ENCODE measurements at places on chromosomes 11 and 22.
A peak's percentile ranks its signal among the peaks of the same experiment; 100 is the strongest.

GRCh38 chr11:620935-621814, 3.6 kb downstream of the CDHR5 start:
- DNase-seq: no peak

DNA sequence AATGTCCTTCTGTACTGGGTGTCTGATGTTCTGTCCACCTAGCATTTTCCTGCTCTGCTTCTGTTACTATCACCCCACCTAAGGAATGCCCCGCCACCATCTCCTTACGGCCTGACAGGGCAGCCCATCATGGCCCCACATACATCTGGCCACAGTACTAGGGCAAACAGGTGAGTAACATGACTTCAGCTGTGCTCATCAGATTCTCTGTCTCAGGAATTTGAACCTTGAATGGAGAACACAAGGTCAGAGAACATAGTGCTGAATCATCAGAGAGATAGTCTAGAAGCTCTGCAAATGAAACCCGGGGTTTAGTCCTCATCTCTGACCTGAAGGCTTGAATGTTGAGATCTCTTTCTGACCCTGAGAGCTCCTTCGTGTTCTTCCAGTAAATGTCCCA, 32.4 kb downstream of the ZC3H12C start:
- no peak for DNase-seq

DNA sequence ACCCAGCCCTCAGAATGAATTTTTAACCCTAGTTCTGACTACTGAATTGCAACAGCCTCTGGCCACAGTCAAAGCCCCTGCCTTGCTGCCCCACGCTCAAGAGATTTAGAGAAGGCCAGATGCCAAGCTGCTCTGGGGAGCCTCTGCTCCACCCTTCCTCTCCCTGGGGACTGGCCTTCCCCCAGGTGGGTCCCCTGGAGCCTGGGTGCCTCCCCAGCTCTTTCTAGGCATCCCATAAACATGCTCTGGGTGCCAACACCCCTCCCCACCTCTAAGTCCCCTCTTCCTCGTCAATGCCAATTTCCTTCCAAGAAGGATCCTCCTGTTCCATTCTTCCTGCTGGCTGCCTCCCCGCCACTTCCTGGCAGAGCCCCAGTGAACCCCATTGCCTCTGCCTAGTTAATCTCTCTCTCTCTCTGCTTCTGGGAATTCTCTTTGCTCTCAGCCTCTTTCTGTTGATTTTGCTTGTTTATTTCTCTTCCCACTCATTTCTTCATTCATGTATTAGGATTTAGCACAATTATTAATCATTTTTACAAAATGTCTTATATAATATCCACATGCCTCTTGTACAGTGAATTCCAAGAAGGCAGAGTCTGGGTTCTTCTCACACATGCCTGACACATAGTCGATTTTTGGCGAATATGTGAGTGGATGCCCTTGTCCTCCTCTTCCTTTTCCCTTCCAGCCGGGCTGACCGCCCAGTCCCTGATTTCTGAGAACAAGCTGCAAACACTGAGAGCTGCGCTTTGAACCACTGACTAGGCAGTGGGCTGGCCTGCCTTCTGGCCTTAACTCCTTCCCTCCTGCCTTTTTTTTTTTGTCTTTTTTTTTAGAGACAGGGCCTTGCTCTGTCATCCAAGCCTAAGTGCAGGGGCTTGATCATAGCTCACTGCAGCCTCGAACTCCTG, 17.5 kb downstream of the UQCR10 start:
- no peak for DNase-seq

DNA sequence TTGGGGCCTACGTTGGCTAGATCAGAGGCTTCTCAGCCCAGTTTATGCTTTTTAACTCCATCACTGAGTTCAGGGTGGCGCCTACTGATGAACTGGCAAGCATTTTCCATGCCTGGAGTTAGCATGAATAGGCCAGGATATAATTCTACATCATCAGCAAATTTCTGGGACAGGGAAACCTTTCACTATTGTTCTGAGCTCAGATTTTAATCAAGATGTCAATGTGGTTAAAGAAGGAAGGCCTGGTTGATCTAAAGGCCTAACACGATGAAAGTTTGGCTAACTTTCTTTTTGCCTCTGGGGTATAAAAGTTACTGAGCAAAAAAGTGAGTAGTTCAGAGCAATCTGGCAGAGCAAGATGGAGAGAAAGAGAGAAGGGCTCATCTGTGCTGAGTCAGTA, 21.7 kb upstream of the IFITM3 start:
- DNase-seq: no peak

DNA sequence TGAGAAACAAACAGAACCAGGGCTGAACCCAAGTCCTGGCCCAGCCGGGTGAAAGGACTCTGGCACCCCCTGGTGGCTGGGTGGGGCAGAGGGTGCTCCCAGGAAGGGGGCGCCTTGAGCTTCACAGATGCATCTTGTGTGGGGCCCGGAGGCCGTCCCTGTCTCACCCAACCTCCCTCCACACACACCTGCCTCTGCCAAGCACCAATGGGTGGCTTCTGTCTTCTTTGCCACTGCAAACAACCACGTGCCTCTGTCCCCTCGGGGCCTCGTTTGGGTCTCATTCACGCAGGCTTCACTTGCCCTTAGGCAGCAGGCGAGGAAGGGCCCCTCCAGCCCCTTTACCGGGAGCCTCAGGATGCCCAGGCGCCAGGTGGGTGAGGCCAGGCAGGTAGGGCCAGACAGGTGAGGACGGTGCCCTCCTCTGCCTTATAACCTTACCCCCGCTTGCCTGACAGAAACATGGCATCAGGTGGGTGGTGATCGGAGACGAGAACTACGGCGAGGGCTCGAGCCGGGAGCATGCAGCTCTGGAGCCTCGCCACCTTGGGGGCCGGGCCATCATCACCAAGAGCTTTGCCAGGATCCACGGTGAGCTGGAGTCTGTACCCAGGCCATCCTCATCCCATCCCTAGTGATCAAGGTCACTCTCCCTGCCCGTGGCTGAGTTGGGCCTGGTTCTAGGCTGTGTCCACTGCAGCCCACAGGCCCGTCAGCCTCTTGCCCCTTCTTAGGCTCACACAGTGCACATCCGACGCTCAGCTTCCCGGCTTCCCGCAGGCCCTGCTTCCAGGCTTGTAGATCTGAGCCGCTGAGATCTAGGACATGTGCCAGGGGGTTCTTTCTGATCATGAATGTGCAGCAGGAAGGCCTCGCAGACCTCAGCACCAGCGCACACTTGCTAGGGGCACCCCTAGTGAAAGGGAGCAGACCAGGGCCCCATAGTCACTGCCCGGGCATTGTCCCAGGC, 17.2 kb downstream of the POLR3H start:
- DNase-seq: peak; percentile 43

DNA sequence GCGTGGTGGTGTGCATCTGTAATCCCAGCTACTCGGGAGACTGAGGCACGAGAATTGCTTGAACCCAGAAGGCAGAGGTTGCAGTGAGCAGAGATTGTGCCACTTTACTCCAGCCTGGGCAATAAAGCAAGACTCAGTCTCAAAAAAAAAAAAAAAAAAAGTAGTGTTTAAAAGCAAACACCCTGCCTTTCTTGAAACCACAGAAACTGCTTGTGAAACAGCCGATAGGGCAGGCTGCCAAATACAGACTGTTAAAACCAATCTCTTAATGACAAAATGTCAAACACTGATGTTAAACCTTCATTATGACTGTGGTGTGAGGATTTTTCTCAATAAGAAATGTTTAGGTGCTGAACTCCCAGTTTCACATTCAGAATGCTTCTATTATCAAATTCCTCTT, 27.3 kb downstream of the MARK2 start:
- DNase-seq: peak; percentile 63

GRCh38 chr11:68274306-68274705, 2.5 kb upstream of the C11orf24 start:
- no peak for DNase-seq

DNA sequence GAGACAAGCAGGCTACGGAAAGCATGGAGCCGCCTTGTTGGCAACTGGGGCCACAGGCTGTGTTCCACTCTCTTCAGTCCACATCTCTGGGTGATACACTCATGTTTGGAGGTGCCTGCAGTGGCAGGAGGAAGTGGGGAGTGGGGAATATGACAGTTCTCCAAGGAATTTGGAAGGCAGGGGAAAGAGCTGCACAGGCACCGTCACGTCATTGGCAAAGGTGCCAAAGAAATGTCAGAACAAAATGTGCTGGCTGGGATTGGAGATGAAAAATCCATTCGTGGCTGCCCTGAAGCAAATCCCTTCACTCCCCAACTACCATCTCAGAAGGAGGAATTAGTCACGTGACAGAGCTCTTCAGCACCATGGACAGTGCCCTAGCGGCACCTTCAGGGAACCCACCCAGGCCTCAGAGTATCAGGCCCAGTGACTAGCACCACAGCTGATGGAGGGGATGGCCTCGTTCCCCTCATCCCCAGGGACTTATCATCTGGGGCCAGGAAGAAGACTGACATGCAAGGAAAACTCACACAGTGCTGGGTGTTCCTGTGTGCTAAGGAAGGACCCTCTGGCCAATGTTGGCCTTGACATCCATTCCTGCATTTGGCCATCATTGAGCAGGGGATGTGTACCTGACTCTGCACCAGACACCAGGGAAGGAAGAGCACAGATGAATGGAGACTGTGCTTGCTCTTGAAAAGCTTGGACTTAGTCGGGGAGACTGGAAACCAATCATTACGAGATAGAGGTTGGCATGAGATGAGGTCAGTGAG, 48.5 kb upstream of the PRDM11 start:
- no peak for DNase-seq

GRCh38 chr22:25878933-25879332, 136.9 kb downstream of the MYO18B start:
- DNase-seq: no peak

GRCh38 chr11:62817129-62817528, 11.9 kb upstream of the NXF1 start:
- no peak for DNase-seq

DNA sequence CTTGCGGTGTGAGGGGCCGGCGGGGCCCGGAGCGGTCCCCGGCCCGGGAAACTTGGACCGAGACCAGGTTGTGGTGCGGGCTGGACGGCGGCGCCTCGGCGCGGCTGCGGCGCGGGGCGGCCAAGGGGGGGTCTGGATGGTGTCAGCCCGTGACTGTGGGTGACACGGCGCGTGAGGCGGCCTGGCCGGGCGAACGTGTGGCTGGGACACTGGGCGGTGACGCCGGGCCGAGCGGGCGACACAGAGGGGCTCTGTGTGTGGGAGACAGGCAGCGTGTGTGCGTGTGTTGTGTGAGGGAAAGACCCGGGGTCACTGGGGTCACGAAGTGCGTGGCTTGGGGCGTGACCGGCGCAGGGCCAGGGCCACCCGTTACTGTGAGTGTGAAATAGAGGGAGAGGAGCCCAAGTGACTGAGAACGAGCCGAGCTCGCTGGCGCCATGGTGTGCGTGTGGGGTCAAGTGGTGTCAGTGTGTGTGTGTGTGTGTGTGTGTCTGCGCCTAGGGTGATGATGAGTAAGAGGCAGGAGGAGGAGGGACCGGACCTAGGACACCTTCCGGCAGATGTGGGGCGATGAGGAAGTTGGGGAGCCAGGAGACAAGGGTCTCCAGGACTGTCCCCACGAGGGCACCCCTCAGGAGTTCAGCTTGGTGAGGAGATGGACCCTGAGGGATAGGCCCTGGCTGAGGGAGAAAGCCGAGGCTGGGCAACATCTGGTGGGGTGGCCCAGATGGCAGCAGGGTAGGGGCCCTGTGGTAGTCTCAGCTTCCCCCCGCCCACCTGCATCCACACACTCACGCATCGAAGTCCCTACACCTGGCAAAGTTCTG, 817 bp downstream of the RELT start:
- DNase-seq: peak; percentile 89

DNA sequence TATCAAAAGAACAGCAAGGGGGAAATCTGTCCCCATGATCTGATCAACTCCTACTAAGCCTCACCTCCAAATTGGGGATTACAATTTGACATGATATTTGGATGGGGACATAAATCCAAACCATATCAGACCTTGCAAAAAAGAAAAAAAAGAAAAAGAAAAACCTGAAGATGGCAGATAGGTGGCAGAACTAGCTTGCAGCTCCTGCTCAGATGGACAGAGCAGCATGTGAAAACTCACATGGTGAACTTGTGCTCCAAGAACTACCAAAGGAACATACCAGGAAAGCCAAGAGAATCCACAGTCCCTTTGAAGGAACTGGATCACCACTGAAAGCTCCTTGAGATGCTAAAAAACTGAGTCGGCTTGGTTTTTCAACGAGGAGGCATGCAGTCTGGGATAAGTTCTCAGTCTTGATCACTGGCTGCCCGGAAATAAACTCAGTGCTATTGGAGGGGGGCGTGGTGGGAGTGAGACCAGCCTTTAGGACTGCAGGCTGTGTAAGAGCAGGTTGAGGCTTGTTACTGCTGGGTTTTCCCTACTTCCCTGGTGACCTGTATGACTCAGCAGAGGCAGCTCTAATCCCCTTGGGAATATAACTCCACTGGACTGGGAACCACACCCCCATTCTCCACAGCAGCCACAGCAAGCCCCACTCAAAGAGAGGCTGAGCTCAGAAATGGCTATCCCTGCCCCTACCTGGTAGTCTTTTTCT, 358.3 kb upstream of the ARHGAP42 start:
- DNase-seq: no peak

- DNase-seq: no peak
These were observed 21.5 kb upstream of the CSNK2A3 start for GRCh38 chr11:11374358-11375148.

DNA sequence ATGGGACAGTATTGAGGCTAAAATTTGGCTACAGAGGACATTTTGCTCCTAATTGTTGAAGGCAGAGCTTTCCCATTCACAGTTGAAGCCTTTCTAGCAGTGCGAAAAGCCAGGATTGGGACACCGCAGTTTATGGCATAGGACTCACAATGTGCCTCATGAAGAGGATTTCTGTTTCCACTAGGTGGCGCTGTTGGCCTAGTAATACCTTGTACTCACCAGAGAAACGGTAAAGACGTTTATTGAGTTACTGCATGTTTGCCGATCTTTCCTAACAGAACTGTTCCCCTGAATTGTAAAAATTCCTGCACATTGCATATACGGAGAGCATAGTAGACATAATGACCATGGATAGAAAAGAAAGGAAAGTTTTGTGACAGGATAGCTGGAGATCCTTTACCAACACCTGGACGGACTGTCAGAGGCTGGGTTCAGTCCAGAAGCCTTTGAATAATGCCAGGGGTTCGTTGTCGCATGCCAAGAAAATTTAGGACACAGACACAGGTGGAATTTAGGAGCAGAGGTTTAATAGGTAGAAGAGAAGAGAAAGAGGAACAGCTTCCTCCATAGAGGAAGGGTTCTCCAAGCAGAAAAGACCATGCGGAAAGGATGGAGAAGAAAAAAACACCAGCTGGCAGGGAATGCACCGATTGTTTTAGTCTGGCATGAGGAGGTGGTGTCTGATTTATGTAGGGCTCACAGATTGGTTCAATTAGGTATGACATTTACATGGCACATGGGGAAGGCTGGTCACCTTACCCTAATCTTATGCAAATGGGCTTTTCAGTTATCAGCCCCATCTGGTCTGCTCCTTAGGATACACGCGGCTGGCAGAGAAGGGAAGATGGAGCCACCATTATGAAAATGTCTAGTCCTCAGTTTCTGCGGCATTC, 10.8 kb upstream of the OR51D1 start:
- DNase-seq: no peak

DNA sequence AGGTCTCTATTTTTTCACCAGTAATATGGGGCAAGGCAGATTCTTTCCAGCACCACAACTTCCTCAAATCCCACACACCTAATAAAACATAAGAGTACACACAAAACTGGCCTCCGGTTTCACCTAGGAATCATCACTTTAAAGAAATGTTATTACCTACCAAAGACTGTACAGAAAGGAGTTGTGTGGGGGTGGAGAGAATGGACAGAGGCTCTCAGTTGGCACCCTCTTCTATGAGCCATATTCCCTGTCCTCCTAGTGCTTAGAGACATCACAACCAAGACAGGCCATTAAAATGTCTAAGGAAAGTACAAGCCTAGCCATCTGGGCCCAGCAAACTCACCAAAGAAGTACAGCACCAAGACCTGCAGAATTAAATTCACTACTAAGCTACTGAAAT, 56.1 kb downstream of the RBFOX2 start:
- no peak for DNase-seq

Data from T-helper 2 cell (primary cell).